ENCODE measurements at places on chromosomes 3 and 15. TPM values are rescaled to one million over a fixed set of nuclear protein-coding genes. Genes with fewer than 3 reads are reported as not detected.

The SNTN gene
- not detected for total RNA-seq

The LYZL4 gene
- total RNA-seq = not detected

The GALNT15 gene
- 7.1 TPM for total RNA-seq

The GCNT3 gene
- 0.72 TPM for total RNA-seq

The CTXN2 gene
- total RNA-seq = not detected

The LPP gene
- 77.4 TPM for total RNA-seq
